Psoas muscle (tissue), 8 donors: ENCODE measurements at places on chromosomes 3 and 15. TPM values are rescaled to one million over a fixed set of nuclear protein-coding genes. Genes with fewer than 3 reads are reported as not detected.

- no peak for DNase-seq
These were observed 297.9 kb downstream of the FHIT start for GRCh38 chr3:60953351-60953750.

GRCh38 chr15:74200412-74200815 is 2.2 kb downstream of the STRA6 start:
- peak; percentile 63 for DNase-seq

The ARHGEF26 gene
- total RNA-seq, result 0.71 TPM

GRCh38 chr3:4693620-4694019 is 200.5 kb downstream of the ITPR1 start:
- no peak for DNase-seq

The EPB42 gene
- not detected for total RNA-seq
